ENCODE measurements at places on chromosomes 1 and 21.

DNA sequence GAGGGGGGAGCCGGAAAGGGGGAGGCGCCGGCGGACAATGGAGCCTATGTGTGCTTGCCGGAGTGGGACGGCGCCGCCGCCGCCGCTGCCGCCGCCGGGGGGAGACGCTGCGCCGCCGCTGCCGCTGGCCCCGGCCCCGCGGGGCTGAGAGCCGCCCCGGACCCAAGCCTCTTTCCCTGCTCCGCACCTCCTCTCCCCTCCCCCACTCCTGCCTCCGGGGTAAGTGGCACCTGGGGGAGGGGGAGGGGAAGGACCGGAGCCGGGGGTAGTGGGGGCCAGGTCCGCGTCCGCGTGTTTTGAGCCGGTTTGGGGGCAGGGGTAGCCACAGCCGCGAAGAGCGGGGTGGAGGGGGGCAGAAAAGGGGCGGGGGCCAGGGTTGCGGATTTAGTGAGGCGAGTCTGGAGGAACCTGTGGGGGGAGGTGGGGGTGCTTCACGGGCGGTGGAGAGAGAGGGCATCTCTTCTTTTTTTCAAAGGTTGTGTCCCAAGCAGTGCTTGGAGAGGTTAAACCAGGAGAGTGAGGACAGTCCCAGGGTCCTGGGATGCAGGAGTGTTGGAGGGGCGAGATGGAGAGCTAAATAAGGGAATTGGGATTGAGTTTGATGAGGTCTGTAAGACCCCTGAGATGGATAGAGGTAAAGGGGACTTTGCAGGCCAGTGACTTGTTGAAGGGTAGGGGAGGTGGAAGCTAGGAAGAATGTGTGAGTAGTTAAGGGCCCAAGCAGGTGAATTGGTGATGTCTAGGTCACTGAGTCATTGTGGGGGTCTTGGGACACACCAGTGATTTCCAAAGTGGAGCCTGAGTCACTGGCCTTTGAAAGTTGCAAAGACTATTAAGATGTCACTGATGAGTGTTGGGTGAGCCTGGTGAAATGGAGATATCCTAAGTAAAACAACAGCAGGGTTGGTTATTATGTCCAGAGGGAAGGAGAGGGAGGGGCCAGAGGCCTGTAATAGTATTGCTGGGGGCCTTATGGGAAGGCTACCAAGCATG lies 59.1 kb downstream of the BCL9 start:
- peak; percentile 40 for DNase-seq

DNA sequence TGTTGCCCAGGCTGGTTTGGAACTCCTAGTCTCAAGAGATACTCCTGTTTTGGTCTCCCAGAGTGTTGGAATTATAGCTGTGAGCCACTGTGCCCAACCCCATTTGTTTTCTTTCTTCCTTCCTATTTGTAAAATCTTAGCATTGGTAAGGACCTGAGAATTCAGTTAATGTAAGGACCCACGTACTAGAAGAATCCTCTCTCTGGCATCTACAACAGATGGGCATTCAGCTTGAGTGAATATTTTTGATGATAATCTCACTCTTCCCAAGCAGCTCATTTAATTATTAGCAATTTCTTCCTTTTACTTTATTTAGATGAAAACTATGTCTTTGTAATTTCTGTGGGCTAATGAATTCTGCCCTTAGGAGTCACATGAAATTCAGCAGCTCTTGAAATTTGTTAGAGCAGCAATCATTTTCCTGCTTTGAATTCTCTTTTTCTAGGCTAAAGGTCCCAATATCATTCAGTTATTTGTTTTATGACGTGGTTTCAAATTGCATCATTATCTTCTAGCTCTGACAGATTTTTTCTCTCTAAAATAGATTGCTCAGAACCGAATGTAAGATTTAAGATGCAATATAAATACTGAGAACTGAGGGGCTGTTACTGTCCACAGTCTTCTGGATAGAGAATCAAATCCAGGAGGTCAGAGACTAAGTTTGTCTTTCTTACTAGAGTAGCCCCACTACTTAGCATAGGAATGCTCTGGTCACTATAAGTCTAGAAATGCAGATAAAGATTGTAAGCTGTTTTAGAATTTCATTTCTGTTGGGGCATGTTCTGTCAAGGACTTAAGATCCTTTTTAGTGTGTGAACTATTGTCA lies 59.4 kb downstream of the EPB41 start:
- DNase-seq: no peak

DNA sequence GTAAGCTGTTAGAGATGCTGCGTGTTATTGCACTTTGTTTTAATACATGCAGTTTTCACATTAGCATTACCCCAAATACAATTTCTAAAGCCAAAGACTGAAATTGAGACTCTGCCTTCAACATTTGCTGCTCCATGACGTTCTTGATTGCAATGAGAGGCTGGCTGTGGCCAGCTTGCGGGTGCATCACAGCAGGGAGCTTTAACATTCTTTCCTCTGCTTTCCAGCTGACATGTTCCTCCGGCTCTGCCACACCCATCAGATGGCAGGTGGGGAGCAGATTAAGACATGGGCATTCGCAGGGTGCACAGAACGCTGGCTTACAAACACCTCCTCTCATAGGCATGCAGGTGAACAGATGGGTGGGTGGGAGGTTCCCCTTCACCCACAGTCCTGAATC lies 314.1 kb downstream of the DISC1 start:
- no peak for DNase-seq

DNA sequence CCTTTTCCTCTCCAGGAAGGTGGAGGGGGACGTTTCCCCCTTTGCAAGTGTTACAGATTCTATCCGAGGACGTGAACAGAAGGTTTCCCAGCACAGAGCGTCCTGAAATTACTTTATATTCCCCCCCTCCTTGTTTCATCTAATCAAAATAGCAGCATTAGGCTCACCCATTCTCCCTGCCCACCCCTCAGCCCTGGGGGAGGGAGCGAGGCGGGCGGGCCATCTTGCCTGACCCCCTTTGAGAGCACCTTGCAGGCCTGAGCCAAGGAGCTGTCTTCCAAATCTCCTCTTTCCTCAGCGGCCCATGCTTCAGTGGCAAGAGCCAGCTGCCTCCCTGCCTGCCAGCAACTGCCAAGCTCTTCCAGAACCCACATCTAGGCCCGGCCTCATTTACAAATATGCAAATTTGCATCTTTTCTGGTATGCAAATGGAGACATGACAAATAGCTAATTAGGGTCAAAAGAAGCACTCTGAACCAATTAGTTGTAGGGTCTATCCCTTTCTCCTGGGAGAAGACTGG lies 69.1 kb upstream of the POU3F1 start:
- no peak for DNase-seq
